ENCODE measurements at places on chromosomes 5 and 9. TPM values are rescaled to one million over a fixed set of nuclear protein-coding genes. Genes with fewer than 3 reads are reported as not detected.

The TAF1L gene
- not detected for total RNA-seq

The SMIM32 gene
- total RNA-seq: 0.36 TPM

The C9orf43 gene
- total RNA-seq: 11.0 TPM

DNA sequence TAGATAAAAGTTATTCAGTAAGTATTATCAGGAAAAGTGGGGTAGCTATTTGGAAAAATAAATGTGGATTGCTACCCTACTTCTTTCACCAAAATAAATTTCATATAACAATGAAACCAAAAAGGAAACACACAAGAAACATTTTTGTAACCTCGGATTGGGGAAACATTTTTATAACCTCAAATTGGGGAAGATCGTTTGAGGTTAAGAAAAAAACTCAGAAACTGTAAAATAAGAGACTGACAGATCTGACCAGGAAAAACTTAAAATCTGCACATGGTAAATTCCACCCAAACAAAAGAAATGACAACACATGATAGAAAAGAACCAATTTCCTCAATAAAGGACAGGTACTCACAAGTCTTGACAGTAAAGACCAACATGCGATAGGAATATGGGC lies 13.5 kb downstream of the EFCAB9 start:
- H3K4me3 ChIP-seq: no peak overlapping the region
- DNase-seq: no peak
- H3K36me3 ChIP-seq: no peaks in the 10 kb centered on the region
- H3K4me1 ChIP-seq: no peaks in the 10 kb centered on the region
- no peaks in the 10 kb centered on the region for H3K27me3 ChIP-seq

DNA sequence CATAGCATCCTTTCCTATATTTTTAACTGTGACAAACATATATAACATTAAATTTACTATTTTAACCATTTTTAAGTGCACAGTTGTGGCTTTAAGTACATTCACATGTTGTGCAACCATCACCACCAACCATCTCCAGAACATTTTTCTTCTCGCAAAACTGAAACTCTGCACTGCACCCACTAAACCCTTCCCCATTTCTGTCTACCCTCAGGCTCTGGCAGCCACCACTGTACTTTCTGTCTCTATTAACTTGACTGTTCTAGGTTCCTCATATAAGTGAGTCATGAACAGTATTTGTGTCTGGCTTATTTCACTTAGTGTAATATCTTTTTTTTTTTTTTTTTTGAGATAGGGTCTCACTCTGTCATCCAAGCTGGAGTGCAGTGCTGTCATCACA lies 25.5 kb downstream of the KCNMB1 start:
- no peak overlapping the region for H3K27ac ChIP-seq
- DNase-seq: no peak
- H3K36me3 ChIP-seq: no peaks in the 10 kb centered on the region
- H3K4me3 ChIP-seq: no peak overlapping the region
- no peaks in the 10 kb centered on the region for H3K4me1 ChIP-seq

Data from prostate gland (tissue), 2 donors.